Fibroblast of mammary gland (primary cell): ENCODE measurements at places on chromosomes 5 and 9.

DNA sequence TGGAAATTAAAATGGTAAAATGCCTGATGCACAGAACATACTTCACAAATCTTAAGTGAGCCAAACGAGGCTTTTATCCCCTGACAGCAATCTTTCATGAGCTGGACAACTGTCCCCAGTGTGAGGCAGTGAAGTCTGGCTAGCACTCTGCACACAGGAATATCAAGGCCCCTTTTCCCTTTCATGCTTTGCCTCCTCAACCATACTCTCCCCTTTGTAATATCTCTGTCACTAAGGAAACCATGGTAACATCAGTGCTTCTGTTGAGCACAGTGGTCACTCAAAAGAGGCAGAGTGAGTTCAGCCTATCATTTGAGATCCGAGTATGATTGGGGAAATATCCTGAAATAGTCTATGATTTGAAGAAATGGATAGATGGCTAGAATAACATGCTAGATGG is 318.3 kb downstream of the ENC1 start:
- DNase-seq = no peak

DNA sequence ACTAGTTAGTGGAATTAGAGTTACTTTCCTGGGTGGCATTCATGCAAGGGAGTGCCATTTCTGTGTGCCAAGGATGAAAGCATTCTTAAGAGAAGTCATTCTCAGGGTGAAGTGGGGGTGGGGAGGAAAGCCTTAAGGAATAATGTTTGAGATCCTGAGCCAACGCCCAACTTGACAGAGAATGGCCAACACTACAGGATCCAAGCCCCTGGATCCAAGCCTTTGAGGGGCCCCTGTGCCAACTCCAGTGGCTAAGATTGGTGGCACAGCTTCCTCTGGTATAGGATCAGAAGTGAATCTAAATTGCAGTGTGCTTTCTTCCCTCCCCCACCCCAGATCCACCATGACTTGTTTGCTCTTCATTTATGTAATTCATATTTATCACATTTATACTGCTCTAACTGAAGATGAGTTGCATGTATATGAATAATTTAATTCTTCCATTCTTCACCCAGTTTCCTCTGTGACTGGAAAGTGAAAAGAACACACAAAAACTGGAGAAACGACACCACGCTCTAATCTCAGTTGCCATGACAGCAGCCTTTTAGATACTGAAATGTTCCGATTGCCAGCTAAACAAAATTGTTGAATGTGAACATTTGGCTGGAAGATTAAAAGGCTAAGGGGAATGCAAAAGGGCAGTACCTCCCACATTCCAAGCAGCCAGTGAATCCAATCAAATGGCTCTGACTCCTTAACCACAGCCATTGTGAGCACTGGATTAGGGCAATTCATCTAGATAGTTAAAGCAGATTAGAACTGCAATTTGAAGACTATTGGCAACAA is 4.5 kb downstream of the ZNF608 start:
- DNase-seq = peak; percentile 81

DNA sequence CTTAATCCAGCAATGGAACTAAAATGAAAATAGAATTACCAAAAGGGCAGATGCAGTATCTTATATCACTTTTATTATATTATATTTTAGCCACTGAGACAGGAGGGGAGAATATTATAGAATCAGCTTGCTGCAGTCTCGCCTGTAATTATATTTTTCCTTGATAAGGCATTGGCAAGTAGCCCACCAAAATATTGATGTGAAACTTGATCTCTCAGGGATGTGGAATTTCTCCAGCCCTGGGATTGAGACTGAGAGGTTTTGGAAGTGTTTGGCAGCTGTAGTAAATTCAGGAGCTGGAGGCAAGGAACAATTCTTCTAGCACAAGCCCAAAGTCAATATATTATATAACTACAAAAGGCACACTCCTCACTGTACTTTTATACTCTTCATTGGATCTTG is 142.1 kb upstream of the ADAMTSL1 start:
- no peak for DNase-seq

DNA sequence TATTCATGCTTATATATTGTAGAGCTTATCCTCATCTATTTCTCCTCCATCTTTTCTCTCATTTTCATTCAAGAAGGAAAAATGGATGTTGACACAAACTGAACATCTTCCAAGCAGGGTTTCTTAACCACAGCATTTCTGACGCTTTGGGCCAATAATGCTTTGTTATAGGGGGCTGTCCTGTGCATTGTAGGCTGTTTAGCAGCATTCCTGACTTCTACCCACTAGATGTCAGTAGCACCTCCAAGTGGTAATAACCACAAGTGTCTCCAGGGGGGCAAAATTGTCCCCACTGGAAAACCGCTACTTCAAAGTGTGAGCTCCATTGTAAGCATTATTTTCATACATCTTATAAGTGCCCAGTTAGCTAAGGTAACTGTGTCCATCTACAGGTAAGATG is 2.6 kb upstream of the TXNDC8 start:
- DNase-seq = peak; percentile 39
